ENCODE measurements at places on chromosomes 5 and 9.

DNA sequence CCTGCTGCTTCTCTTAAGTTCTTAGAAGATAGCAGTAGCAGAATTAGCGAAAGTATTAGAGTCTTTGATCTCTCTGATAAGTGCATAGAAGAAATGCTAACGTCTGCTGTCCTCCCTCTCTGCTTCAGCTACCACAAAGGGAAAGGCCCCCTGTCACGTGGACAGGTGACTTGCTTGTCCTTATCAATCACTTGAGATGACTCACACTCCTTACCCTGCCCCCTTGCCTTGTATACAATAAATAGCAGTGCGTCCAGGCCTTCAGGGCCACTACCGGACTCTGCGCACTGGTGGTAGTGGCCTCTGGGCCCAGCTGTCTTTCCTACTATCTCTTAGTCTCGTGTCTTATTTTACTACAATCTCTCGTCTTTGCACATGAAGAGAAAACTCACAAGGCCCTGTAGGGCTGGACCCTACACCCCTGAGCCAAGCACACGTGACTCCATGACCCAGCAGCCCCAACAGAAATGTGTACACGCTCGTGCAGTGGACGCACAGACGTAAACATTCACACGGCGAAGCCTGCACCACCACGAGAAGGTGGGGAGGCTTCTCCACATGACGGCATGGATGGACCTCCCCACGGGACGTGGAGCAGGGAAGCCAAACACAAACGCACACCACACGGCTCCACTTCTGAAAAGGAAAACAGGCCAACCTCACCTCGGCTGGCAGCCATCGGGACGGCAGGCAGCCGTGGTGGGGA, 38.3 kb downstream of the PNPLA7 start:
- no peak for DNase-seq

- DNase-seq = peak; percentile 32
Measured at GRCh38 chr9:32968101-32969011, 33.1 kb downstream of the APTX start.

DNA sequence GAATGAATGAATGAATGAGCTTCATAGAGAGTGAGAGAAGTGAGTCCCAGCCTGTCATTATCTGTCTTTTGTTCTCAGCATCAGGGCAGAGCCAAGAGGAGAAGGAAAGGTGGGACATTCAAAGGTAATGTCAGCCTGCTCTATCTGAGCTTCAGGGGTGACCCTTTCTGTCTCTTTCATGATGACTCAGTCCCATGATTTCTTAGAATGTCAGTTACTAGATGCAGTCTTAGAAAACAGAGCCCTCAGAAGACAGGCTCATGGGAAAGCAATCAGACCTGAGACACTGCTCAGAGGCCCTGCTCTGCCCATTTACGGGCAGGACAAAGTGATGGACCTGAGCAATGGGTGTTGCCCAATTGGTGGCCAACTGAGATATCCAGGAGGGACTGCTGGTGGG, 1.1 kb downstream of the SPATA31D1 start:
- DNase-seq = no peak

DNA sequence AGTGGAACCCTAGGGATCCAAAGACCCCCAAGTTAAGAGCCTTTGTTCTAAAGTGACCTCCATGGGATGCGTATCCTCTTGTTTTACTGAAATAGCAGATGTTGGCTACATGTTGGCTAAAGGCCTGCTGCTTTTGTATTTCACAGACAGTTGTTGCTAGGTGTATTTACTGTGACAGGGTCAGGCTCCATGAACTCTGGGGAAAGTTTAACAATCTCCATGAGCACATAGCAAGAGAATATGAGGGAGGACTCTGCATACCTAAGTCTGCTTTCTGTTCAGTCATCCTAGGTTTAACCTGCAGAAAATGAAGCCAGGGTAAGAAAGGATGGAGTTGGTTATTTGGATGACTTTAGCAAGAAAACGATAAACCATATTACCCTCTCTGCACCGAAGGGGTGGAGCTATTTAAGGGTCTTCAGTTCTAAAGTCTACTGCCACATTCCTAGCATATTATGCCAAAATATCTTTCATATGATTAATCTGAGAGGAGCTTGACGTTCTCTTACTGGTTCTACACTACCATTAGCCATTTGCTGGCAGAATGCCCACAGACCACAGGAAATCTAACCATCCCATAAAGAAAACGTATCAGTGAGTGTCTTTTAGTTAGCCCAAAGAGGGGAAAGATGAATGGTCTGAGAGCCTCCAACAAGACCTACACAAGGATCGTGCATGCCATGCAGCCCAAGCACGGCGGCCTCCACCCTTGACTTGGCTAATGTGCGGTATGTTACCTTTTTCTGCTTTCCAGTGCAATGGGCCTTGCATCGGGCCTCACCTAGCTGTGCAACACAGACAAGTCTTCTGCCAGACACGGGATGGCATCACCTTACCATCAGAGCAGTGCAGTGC, 127.8 kb downstream of the SAXO1 start:
- DNase-seq = no peak

DNA sequence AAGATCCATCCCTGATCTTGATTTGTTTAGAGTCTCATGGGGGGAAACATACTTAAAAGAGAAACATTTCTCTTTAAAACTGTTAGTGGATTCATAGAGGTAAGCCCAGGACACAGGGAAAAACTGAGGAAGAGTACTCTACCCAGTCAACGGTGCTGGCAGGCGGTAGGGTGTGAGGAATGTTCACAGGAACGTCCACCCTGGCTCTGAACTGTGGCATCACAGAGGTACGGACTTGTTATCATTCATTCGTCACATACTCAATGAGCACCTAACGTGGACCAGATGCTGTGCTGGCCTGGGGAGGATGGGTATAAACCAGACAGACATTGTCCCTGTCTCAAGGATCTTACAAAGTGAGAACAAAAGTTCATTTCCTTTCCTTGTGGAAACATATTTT, 18.8 kb upstream of the PPARGC1B start:
- DNase-seq = no peak

DNA sequence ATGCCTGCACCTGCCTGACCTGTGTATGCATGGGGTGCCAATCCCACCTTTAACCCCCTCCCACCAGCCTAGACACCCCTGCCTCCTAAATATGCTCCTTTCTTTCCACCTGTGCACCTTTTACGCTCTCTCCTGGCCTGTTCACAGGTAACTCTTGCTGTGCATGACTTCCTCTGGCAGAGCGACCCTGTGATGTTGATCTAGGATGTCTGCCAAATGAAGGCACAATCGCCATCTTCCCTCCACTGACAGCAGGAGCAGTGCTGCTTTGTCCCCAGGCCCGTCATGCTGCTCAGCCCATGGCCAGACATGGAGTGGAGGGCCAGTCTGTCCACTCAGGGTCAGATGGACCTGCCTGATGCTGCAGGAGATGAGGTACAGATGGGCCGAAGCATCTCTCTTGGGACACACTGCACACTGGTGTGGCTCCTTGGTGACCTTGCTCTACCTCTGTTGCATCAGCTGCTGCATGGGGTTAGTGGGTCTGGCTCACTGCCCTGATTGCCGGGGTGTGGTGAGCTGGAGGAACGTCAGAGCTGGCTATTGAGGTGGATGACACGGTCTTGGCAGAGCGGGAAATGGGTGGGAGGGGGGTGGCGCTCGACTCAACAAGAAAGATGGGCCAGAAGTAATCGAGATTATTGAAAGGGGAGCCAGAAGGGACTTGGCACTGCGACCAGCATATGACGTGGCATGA, 101.7 kb upstream of the PITX1 start:
- DNase-seq = no peak

- DNase-seq = no peak
Measured at GRCh38 chr9:95157481-95158151, 159.9 kb downstream of the FANCC start.

DNA sequence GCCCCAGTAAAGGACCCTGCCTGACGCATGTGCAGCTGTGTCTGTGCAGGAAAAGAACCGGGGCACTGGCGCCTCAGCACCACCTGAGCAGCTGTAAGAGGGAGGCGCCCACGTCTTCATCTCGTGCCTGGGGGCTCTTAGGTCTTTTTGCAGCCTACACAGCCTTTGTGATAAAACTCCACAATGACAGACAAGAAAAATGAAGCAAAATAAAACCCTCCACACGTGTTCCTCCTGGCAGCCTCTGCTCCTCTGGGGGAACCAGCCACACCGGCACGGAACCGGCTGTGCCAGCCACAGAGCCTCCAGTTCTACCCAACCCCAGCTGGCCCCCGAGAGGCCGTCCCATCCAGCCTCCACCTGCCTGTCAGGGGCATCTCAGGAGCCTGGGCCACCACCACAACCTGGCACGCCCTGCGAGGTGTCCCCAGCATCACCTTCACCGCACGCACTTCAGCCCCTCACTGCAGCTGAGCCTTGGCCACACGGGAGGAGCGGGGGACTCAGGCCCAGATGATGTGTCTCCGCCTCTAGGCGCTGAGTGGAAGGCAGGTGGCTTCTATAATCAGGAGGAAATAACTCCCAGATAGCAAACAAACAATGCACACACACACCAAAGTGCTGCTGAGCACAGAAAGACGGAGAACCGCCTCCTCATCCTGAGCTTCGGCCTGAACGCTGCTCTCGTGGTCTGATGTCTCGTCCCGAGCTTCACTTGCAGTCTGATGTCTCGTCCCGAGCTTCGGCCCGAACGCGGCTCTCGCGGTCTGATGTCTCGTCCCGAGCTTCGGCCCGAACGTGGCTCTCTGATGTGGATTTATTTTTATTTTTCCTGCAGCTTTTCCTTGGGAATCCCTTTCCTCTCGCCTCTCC, 28.6 kb upstream of the NSMF start:
- no peak for DNase-seq

- no peak for DNase-seq
Measured at GRCh38 chr9:74527718-74528117, 30.6 kb downstream of the RORB start.

DNA sequence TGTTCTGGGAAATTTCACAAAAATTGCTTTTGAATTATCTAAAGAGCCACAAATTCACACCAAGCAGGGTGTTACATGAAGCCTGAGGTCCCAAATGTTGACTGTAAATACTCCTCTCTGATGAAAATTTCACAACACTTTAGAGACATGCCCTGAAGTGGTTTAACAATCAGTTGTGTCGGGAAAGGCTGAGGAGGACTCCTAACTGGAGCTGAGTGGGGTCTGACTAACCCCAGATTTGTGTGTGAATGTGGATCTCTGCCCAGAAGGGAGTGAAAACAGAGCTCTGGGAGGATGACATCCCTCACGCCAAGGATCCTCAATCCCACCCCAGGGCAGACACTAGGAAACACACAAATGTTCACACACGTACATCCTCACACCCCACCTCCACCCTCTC, 31.1 kb upstream of the GRXCR2 start:
- no peak for DNase-seq

- DNase-seq = peak; percentile 63
Measured at GRCh38 chr5:73591102-73591695, 25.7 kb downstream of the UTP15 start.

GRCh38 chr5:82879089-82879488, 198.1 kb downstream of the TMEM167A start:
- no peak for DNase-seq

GRCh38 chr5:98041661-98042060, 731.8 kb upstream of the RGMB start:
- no peak for DNase-seq

DNA sequence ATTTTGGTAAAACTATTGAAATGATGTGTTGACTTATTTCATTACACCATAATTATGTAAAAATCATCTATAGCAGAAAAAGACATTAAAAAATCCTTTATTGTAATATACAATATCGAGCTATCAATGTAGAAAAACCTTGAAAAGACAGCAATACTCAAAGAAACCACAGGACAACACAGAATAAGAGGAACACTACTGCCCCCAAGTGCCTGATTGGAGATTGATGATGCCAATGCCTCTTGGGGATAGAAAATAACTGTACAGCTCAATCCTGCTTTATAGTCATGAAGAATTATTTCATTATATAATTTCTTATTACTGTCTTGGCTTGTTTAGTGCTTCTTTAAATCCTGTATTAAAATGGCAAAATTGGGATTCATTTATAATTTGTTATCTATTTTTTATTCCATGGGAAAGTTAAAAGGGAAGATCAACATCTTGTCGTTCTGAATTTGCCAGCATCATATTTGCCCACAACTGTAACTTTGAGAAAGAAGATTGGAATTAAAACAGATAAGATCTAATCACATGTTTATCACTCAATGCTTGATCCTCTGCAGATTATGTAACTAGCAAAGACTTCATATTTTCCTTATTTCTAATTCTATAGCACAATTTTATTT, 337.5 kb downstream of the CDH9 start:
- DNase-seq = no peak

DNA sequence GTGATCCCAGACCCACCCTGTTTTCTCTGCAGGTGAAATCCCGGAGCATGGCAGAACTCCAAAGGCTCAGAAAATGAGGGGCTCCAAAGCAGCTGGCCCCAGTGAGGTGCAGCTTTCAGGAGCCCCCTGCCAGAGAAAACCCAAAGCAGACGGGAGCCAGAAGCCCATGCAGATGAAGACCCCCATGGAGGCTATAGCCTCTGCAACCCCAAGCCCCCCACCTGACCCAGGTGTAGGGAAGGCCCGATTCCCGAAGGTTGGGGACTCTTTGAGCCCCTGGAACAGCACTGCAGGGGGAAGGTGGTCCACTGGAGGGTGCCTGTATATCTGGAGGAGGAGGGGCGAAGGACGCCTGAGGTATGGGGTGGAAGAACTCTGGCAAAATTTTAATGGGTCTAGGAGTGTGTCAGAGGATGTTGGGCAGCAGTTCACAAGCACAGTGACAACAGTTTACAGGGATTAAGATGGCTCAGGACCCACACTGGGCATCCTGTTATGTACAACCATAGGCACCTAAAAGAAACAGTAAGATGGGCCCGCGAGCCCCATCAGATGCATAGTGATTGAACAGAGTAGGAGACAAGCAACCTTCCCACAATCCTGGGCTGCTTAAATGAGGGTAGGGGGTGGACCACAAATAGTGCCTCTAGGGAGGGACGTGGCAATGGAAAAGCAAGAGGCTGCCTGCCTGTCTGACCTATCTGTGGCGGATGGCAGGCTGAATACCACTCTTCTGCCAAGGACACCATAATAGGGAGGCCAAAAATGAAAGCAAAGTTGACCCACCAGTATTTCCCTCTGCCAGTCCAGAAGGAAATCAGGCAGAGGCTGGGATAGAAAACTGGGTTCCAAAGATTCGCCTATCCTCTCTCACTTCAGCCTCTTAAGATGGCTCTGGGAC, 16.4 kb upstream of the ANXA6 start:
- DNase-seq = no peak

- DNase-seq = no peak
Measured at GRCh38 chr9:134026581-134026980, 1.3 kb downstream of the BRD3OS start.

DNA sequence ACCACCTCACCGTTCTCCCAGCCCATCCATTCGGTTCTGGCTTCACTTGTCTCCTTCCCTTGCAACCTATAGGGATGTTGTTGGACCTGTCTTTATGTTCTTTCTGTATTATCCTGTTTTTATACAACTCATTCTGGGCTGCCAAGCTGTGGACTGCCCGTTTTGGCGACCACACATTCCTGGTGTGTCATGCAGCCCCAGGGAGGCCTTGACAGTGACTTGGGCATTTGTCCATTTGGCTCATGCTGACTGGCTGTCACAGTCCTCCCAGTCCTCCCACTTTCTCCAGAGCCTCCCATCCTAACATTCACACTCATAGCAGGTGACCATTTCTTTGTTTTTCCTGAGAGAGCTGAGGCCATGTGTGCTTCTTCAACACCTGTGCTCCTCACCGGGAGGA, 136.4 kb downstream of the SLF1 start:
- no peak for DNase-seq
